Foreskin melanocyte (primary cell): ENCODE measurements at places on chromosomes 7 and 10.

GRCh38 chr10:70176441-70176840 is 6.1 kb upstream of the SAR1A start:
- DNase-seq: no peak

- no peak for DNase-seq
Measured at GRCh38 chr7:40700653-40701421, 566.0 kb downstream of the SUGCT start.

DNA sequence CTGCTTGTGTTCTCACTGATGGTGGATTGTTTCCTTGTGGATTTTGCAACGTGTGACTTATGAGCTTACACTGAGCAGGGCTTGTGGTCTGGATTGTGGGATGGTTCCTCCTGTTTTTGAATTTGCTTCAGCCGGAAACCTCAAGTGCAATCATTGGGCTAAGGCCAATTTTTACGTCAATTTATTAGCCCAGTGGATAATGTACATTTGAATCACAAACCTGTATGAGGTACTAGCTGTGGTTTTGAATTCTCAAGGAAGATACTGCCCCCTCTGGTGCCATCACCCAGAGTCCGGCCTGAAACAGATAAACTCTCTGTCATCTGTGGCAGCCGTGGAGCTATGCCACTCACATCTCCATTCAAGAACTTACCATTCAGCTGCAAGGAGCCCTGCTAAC is 7.3 kb upstream of the ZNF777 start:
- DNase-seq: no peak

DNA sequence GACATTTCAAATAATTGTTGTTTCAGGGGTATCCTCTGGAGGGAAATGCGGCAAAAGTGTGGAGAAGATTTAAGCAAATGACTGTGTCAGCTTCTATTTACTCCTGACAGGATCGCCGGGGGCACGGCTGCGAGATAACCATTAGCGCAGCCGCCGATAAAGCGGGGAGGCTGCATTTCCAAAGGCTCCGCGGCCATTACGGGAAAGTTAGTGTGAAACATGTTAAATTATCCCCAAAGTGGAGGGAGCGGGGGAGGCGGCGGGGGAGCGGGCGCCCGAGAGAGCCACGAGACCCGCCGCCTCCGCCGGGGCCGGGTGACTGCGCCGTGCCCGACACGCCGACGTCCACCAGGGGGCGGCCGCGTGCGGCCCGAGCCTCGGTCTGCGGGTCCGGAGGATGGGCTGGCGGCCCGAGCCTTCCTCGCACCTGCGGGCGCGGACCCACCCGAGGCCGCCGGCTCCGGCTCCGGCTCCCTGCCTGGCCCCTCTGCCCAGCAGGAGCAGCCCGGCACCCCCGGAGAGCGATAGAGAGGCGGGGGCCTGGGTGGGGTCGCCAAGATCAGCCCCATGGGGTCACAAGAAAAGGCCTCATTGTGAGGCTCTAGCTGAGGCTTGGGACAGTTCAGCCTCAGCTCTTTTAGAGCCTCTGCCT is 74.4 kb upstream of the PAX2 start:
- DNase-seq: no peak

DNA sequence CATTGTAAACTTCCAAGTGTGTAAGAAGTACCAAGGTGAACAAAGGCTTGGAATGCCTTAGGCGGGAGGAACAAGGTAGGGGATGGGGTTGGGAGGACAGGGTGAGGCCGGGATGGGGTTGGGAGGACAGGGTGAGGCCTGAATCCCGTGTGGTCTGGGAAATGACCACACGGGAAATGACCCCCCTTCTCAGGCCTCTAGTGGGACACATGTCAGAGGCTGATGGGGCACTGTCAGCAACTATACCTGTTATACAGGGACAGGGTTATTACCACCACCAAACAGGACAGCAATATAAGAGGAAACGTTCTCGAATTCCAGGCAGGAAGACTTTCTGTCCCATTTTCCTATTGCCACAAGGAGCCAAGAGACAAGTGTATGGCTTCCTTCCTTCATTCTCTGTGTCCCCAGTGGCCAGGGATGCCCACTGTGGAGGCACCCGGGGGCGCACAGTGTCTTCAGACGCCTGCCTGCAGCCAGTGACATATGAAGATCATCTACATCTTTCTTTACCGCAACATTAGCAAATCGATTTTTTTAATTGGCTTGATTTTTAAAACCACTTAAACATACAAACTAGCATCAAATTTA is 1.3 kb downstream of the MKI67 start:
- DNase-seq: no peak

- no peak for DNase-seq
Measured at GRCh38 chr10:89262086-89263051, 10.8 kb upstream of the LIPA start.

DNA sequence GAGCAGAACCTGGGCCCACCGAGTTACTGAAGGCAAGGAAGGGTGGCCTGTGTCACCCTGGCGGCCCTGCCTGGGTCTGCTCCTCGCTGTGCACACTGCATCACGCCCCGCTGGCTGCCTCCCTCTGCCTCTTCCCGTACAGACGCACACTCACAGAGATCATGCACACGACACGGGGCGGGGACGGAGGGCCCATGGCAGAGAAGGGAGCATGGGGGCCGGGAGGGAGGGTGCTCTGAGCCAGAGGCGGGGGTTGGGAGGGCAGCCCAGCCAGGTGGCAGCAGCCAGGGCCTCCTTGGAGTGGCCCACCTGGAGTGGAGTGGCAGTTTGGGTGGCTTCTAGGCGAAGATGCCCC is 16.6 kb downstream of the BUD23 start:
- no peak for DNase-seq

DNA sequence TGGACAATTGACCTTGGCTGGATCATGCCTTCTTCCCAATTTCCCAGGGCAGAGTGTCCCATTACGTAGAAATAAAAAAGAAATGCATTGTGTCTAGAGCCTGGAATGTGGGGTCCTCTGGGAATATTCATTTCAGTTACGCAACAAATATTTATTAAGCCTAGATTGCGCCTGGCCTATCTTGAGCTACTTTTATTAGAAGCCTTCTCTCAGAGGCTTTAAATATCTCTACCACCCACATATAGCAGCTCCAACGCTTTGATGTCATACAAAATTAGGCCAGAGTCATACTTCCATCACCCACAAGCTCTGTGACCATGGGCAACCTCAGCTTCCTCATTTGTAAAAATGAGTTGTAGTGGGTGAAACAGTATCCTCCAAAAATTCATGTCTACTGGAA is 24.9 kb upstream of the CARD11 start:
- DNase-seq: no peak

DNA sequence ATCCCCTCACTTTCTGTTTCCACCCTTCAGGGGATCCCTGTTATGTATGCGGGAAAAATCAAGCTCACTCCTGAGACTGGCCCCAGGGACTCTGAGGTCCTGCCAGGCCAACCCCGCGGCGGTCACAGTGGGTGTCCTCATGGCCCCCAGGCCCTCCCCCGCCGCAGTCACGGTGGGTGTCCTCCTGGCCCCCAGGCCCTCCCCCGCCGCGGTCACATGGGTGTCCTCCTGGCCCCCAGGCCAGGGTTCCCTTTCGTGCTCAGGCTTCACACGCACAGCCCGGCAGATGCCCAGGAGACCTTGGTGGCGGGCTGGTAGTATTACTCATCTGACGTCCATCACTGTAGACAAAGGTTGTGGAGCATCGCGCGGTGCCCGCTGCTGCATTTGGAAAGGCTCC is 491.0 kb upstream of the FOXK1 start:
- no peak for DNase-seq

GRCh38 chr7:143518941-143519340 is 41.3 kb downstream of the TAS2R41 start:
- no peak for DNase-seq

- DNase-seq: peak; percentile 57
Measured at GRCh38 chr10:79139124-79139835, 70.5 kb downstream of the ZMIZ1 start.

DNA sequence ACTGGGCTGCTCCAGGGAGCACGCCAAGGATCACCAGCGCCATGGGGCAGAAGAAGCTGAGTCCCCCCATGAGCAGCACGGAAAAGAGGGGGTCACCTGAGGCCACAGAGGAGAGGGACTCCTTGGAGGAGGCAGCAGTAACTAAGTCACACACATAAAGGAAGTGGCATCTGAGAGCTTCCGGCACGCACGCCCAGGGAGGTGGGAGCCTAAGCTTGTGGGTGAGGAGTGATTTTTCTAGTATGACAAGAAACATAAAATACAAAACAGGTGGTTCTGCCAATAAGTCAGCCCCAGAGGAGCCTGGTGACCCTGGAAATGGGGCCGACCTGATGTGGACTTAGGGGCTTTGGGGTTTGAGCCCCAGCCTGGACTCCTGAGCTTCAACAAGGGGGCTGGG is 60.8 kb downstream of the CARD11 start:
- no peak for DNase-seq

DNA sequence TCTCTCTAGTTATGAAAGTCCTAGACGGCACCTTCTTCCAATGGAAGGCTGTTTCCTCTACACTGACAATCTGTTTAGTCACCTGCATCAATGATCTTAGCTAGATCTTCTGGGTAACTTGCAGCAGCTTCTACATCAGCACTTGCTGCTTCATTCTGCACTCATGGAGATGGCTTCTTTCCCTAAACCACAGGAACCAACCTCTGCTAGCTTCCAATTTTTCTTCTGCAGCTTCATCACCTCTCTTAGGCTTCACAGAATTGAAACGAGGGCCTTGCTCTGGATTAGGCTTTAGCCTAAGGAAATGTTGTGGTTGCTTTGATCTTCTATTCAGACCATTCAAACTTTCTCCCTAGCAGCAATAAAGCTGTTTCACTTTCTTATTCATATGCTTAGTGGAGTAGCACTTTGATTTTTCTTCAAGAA is 24.6 kb downstream of the NAMPT start:
- peak; percentile 31 for DNase-seq

- DNase-seq: no peak
Measured at GRCh38 chr7:118057404-118057803, 126.6 kb upstream of the LSM8 start.

GRCh38 chr10:97643441-97643985 is 3.0 kb downstream of the PI4K2A start:
- no peak for DNase-seq

DNA sequence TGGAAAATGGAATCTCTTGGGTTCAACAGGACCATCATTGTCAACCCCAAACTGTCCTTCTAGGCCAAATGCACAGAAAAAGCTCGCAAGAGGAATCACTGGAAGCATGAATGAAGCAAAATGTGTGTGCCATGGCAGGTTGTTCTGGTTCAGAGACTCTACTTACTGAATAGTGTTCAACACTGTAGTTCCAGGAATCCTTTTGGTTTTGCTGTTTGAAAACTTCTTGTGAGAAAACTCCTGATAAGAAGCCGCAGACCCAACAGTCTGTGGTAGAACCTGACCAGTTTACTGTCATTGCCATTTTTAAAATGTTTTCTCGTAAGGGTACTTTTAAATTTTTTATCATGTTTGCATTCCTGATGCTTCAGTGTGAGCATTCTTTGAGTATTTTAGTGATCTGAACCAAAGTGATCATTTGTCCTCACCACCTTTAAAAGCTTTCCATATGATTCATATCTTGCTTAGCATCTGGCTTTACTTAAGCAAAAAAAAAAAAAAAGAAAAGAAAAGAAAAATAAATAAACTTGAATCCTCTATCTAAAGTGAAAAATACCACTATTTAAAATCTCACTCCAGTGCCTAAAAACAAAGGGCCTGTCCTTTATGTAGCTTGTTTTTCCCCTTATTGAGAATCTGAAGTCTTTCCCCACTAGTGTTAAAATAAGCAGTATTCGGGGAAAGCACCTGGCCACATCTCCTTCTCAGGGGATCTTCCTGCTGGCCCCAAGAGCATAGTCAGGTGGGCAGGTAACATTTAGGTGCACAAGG is 92.4 kb downstream of the WNT2 start:
- DNase-seq: no peak

- no peak for DNase-seq
Measured at GRCh38 chr10:92787557-92788152, 60.7 kb upstream of the EXOC6 start.

DNA sequence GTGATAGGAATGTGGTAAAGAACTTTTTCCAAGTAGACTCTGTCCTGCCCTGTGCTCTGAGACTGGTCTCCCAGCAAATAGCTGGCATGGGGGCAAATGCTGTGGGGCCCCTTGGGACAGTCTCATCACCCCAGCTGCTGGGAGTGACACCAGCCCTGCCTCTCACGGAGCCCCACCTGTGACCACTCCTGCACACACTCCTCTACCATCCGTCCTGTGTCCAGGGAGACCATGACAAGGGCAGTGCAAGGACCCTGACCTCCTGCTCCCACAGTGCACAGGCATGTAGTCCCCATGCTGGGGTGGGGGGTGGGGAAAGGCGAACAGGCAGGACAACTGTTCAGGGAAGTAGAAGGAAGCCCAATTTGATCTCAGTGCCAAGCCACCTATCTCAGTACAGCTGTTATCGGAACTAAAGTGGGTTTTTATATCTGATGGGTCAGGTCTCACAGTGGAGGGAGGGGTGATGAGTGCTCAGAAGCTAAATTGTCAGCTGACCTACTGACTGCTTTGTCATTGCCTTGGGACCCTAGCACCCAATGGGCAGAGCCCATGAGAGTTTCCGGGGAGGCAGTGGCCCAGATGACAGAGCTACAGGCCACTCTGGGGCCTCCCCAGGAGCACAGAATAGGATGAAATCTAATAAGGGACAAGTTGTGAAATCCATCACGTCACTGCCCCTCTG is 24.5 kb downstream of the VSTM4 start:
- no peak for DNase-seq

GRCh38 chr7:5063698-5064097 is 18.0 kb downstream of the RBAK start:
- no peak for DNase-seq

DNA sequence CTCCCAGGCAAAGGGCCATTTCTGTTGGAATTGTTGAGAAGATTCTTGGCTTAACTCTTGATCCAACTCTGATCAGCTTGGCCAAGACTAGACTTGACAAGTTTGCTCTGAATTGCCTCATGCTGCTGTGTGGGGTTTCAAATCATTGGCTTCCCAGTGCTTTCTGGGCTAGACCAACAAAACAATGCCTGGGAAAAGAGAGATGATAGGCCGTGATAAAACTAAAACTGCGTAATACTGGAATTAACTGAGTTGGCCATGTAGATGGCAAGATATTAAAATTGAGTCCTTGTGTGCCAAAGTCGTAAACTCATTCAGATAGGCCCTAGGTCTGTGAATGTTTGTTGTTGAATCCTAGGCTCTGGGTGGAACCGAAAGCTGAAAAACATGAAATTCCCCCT is 222.6 kb downstream of the MGMT start:
- DNase-seq: no peak
